ENCODE measurements at places on chromosomes 7 and 10.
A peak's percentile ranks its signal among the peaks of the same experiment; 100 is the strongest.

GRCh38 chr10:122505885-122506645, 44.7 kb downstream of the HTRA1 start:
- no peak for DNase-seq

GRCh38 chr10:12965571-12965970, 35.9 kb downstream of the CCDC3 start:
- DNase-seq = no peak

DNA sequence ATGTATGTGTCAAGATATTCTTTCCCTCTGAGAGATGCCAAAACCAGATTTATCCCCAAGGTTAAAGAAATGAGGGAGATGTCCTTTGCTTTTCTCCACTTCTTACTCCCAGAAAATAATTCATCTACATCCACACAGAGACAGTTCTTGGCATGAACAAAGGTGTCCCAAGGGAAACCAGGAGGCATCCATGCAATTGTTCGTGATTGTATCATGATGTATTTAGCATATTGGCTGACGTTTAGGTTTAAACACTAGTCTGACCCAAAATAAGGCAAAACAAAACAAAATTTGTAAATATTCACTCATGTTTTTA, 223.9 kb downstream of the C7orf25 start:
- no peak for DNase-seq

DNA sequence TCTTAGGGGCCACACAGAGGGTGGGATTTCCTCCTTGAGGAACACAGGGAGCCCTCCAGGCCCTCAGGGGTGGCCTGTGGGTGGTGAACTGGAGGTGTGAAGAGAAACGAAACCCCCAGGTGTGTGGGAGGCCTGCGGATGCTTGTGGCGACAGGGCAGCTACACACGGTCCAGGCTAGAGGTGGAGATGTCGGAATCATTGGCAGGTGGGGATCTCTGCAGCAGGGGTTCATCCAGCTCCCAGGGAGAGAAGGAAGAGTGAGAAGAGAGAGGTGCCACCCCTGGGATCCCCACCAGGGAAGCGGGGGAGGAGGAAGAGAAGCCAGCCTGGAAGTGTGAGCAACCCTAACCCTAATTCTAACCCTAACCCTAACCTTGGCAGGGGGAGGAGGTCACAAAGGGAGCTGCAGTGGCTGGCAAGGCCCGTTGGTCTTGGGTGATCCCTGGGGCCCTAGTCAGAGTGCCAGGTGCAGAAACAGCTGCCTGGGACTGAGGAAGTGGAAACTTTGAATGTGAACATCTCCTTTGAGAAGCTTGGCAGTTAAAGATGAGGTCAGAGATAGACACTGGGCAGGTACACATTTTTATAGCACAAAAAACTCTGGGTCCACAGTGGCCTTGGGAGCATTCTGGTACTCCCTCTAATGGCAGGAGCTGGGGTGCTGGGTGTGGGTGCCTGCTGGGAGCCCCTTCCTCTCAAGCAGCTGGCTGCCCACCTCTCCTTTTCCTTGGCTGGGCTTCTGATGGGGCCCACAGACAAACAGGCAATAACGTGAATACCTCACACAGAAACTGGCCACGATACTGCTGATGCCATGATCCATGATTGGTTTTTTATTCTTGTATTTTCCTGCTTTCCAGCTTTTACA, 6.8 kb upstream of the AEBP1 start:
- no peak for DNase-seq

DNA sequence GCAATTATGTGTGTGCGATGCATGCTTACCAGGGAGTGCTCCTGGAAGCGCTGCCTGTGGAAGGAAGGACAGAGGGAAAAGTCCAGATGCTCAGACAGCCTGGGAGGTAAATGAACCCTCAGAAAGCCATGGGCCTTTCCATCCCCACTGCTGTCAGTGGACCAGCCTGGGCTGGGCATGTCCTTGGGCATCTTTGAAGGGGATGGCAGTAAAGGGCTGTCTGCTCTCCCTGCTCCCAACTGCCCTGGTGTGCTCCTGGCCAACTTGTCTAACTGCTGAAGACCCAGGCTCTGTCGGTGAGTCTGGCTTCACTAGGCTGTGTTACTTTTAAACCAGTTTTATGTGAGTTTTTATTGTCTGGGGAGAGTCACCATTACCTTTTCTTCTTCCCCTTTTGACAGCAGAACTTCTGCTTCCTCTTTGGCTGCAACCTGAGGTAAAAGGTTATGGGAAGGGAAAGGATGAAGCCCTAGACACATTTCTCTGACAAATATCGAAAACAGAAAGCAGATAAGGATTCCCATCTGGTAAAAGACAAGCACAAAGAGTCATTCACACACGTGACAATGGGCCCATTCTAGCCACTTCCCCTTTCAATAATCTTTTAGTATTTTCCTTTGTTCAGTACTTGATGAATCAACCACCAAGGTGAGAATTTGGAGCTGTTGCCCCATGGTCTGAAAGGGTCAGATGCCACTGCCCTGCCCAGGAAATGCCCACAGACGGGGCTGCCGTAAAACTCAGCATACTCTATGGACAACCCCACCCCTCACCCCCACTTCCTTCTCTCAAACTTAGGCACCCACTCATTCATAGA, 27.6 kb upstream of the PIK3AP1 start:
- no peak for DNase-seq

GRCh38 chr7:36599645-36600313, 124.5 kb downstream of the AOAH start:
- no peak for DNase-seq

DNA sequence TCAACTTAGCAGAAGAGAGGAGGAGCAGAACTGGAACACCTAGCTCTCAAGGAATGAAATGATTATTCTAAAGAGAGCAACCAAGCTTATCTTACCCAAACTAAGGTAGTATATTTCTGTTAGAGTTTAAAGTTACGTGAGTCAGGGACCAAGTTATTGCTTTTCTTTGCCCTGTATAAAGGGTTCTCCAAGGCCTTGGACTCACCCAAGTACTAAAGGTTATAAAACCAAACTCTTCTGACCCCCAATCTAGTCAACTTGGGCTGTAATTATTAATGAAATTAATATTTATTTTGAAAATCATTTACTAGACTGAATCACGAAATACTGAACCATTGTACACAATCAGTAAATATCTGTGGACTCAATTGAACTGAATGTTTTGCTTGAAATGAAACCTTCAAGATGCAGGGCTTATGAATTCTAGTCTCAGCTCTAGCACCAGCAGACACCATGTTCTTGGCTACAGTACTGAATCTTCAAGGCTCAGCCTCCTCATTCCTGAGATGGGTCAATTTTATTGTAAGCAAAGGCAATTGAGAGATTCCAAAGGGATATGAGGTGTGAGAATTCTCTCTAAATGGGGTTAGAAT, 1.8 kb upstream of the CYP2C19 start:
- DNase-seq = no peak

GRCh38 chr10:61063034-61063433, 119.0 kb upstream of the RHOBTB1 start:
- no peak for DNase-seq

DNA sequence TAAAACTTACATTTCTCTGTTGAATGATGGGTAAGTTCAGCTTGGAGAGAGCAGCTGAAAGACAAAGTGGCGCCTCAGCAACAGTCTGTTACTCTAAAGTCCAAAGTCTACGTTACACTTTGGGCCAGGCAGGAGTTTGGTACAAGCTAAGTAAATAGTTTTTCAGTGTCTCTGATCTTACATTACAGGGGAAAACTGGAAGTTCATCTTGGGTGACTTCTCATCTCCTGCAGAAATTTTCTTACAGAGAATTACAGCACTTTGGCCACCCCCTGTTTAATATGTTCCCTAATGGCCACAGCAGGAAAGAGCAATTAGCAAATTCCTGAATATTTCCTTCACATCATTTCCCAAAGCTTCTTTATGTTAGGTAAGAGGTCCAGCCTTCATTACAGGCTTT, 67.1 kb downstream of the ABCC2 start:
- no peak for DNase-seq

DNA sequence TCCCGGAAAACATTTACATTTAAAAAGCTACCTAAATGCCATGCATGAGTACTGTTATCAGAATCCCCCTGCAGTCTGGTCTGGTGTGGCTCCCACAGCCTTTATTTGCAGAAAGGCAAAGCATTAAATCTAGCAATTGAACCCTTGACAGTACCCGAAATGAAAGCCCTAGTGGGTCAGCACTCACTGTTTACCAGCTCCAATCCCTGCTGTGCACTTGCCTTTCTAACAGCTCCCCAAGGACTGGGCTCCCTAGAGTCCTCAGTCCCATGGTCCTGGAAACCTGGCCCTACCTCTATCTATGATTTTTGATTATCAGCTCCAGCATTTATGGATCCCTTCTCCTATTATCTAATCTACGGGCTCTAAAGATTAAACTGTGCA, 1.9 kb upstream of the MACC1 start:
- DNase-seq = no peak

DNA sequence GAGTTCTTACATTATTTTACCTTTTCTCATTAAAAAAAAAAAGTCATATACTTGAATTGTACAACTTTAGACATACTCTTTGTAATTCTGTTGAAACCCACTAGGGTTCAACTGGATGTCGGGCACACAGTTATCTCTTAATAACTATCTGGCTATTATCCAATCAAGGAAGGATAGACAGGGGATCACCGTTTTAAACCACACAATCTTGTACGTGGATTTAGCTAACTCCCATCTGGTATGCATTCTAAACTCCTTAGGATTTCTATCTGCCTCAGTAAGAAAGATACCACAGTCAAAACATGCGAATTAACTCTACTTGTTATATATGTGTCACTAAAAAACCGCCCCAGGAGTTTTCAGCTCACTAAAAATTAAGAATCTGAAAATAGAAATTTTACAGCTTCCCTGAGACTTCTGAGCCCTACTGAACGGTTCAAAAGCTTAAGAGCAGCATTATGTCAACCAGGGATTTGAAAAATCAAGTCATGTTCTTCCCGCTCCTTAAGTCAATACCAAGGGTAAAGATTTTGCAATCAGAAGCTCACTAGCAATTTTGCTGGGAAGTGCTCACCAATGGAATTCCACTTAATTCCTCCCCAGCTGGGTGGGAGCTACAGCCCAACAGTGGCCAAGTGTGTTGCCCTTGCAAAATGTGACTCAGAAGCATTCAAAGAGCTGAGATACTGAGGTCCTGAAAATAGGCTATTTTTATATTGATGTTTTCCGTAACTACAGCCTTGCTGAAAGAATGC, 267.0 kb downstream of the FRMD4A start:
- no peak for DNase-seq

DNA sequence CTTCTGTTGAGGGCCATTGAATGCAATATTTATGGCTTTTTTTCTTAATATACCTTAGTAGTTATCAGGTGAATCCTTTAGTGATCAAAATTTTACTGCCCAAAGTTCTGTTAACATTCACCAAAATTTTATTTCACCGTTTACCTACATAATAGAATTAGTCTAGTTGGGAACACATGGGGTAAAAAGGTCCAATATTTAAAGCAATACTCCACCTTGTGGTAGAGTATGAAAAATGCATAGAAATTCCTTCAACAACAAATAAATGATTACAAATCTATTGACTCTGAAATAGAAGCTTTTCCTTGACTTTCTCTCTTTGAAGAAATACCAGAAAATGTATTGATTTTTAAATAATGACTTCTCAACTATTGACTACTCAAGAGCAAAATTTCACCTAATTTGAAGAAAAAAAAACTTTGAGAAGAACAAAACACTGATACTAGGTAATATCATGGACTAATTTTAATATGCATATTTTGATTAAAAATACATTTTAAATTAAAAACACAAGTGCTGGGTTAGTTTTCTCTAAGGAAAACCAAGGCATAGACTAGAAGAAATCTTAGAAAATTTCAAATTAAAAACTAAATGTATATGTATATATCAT, 43.3 kb downstream of the POLR1F start:
- DNase-seq = no peak

GRCh38 chr7:128366300-128366699, 4.8 kb upstream of the PRRT4 start:
- no peak for DNase-seq

GRCh38 chr7:131014906-131015656, 281.1 kb upstream of the KLF14 start:
- no peak for DNase-seq

DNA sequence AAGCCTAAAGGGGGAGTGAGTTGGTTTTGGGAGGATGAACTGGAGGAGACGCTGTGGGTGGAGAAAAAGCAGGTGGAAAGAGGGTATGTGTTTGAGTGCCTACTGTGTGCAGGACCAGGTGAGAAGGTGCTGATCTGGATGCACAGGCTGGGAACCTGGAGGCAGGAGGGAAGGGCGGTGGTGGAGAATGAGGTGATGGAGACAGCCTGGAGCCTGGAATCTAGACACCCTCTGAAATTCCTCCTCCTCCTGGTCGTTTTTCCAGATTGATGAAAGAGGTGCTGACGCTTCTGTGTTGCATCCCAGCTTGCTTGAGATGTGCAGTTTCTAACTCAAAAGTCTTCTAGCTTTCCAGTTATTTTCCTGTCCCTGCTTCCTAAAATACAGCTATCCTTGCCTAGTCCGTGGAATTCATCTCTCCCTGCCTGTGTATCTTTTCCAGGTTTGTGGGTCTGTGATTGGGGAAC, 67.5 kb downstream of the LRMDA start:
- no peak for DNase-seq

- DNase-seq = no peak
Measured at GRCh38 chr10:25573316-25573715, 360.7 kb upstream of the MYO3A start.

GRCh38 chr7:17071866-17072265, 190.1 kb upstream of the AGR3 start:
- DNase-seq = no peak

- no peak for DNase-seq
Measured at GRCh38 chr10:70145166-70145665, 1.3 kb downstream of the TYSND1 start.

DNA sequence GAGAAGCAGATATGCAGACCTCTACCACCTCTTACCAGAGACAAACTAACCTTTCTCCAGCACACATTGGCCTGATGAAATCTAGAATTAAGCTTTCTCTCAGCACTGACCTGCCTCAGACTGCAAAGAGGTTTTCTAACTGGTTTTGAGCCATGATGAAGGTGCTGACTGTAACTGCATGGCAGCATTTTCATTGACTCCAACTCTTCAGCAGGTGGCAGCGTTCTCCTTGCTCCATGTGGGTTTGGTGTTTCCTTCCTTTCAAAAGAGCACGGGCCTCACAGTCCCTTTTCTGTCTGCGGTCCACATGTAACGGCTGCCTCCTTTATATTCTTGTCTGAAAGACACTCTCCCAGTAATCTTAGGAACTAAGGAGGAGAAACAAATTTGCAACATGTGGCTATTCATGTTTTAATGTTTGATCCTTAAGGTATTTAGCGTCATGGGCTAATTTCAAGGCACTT, 12.6 kb downstream of the KLLN start:
- peak; percentile 31 for DNase-seq

- no peak for DNase-seq
Measured at GRCh38 chr10:78700413-78700812, 368.4 kb upstream of the ZMIZ1 start.

Measured in effector CD4-positive, alpha-beta T cell (primary cell).